ENCODE measurements at places on chromosomes 3 and 15.

- DNase-seq, result no peak
These were observed 6.7 kb upstream of the ACSBG1 start for GRCh38 chr15:78241017-78241416.

DNA sequence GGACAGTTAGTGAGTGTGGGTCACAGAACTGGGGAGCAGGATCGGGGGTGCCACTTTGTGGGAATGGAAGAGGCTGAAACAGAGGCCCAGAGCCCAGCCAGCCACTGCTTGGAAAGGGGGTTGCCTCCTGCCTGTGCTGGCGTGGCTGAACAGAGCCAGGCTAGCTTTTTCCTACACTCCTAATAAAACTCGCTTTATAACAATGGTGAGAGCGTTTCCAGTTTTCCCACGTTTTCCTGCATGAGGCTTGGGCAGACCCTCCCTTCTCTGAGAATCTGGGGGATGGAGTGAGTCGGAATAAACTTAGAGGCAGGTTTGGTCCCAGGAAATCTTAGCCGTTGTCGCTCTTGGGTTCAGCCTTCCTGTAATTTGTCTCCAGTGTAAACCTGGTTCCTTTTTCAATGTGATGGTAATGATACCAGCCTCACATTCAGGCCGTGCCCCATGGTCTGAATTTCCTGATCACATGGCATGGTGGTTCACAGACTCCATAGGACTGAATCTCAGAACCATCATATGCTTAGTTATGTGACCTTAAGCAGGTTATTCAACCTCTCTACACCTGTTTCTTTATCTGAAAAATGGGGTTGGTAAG is 6.5 kb upstream of the FGD5 start:
- no peak for DNase-seq

GRCh38 chr3:112366522-112366921 is 33.6 kb downstream of the CD200 start:
- no peak for DNase-seq

GRCh38 chr15:47688573-47689086 is 28.7 kb upstream of the SEMA6D start:
- no peak for DNase-seq

DNA sequence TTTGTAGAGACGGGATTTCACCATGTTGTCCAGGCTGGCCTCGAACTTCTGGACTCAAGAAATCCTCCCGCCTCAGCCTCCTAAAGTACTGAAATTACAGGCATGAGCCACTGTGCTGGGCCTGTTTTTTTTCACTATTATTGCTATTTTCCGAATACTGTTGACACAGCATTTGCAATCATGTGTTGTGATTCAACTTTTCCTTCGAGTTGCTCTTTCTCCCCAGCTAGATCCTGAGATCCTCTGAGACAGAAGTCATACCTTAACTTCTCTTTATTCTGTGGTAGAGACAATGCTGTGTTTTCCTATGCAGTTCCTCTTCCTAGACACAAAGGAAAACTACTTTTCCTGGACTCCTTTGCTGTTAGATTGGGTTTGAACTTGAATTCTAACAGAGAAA is 46.4 kb upstream of the USP3 start:
- no peak for DNase-seq
